ENCODE measurements at places on chromosomes 2 and 18.

DNA sequence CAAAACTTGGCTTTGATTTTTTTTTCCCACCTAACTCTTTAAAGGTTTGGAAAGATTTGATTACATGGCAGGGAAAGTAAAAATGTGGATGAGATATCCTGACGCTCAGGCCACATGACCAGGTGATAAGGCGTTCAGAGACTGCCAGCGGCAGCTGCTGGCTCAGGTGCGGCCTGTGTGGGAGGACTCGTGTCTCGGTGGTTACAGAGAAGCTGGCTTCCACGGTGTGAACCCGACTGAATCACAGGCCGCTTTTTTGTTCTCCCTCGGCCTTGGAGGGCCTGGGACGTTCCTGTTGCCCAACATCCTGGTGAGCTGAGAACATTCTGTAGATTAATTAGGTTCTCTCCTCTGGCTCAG is 124.2 kb upstream of the ZNF516 start:
- DNase-seq: no peak

- DNase-seq: no peak
These were observed 8.7 kb upstream of the MTERF4 start for GRCh38 chr2:241110607-241111439.

DNA sequence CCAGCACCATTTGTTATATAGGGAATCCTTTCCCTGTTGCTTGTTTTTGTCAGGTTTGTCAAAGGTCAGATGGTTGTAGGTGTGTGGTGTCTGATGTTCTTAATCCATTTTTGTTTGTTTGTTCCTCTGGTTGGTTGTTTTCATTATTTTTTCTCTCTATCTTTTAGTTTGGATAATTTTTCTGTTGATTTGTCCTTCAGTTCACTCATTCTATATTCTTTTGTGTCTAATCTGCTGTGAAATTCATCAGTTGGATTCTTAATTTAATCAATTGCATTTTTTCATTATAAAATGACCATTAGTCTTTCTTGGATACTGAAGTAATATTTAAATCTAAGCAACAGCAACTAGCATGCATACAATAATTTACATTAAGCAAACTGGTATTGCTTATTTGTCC is 206.7 kb upstream of the TRIB2 start:
- no peak for DNase-seq

DNA sequence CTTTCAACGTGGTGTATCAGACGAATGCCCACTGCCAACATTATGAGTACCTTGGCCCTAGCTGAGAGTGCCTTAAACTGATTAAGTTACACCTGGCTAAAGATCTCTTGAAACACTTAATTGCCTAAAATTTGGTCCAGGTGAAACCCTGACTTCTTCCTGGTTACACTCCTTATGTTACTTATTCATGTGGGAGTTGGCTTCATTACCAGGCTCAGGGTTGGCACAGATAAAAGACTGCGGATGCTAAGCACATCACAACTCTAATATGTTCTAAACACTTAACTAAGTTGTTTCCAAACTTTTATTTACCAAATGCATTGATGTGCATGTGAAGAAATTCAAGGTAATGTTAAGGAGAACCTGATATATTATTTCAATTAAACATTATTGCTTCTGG is 298.9 kb downstream of the TCF4 start:
- DNase-seq: no peak

DNA sequence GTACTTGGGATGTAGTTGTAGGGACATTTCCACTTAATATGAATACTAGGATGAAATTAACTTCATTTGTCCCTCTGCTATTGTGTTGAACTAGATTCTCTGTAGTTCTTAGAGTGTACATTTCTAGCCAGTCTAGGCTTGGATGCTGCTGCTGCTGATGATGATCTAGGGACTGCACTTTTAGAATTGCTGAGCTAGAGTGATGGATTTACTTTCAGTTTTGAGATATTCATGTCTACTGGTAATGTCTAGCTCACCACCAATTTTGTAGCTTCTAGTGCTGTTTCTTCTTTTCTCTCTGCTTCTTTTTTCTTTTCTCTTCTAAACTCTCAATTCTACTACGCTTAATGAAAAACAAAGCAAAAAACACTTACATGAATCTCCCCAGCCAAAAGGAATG is 49.4 kb downstream of the MRPS9 start:
- DNase-seq: no peak

DNA sequence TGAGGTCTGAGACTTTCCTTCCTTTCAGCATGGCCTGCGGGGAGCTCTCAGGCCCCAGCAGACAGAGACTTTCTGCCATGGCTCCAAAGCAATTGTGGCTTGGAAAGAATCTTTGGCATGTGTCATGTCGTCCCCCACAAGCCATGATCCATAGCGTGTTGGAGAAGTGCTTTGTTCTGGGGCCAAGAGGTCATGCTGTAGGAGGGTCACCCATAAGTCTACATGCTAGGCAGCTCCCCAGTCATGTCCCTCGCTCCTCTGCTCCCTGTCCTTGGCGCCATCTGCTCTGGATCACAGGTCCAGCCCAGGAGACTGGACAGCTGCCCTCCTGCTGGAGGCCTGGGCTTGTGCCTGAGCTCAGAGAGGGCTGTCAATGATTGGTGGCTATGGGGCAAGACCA is 78.8 kb upstream of the LCLAT1 start:
- no peak for DNase-seq

- no peak for DNase-seq
These were observed 393.9 kb upstream of the SLC14A2 start for GRCh38 chr18:45221363-45221762.

- no peak for DNase-seq
These were observed 67.1 kb downstream of the RHOB start for GRCh38 chr2:20513946-20514345.

DNA sequence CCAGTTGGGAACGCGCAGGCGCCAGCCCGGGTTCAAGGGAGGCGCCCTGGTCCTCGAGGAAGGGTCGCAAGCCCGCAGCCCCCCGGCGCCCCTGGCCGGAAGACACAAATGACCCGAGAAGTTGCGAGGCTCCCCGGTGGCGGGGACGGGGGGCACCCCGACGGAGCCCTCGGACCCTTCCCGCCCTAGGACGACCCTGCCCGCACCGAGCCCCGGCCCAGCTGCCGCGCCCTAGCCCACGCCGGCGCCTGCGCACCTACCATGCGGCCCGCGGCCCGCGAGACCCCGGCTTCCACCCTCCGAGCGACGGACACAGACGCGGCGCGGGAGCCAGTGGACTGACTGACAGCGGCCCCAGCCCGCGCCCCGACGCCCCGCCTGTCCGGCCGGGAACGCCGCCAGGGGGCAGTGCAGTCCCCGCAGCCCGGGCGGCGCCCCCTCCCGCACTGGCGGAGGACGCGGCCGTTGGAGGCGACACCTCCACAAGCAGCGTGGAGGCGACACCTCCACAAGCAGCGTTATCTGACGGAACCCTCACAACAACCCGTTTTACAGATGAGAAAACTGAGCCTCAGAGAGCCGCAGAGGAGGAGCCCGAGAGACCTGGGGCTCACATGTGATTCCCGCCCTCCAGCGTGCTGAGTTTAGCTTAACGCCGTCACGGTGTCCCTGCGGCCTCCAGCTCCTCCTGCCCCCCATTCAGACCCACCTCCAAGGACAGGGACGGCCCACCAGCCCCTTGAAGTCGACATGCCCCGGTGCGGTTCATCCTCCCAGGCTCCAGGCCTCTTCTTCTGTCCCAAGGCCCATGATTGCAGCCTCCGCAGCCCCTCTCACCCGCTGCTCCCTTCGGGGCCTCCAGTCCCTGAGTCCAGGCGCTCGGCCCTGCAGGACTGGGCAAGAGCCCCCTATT is at the start of gene NMUR1:
TSS of gene NMUR1 (minus strand) at position 347 of the 913 bp plus-strand sequence. CDS start at position 263, 84 bp downstream.
- DNase-seq: peak; percentile 62

GRCh38 chr2:27216416-27217137 is 592 bp upstream of the CAD start:
- DNase-seq: no peak

DNA sequence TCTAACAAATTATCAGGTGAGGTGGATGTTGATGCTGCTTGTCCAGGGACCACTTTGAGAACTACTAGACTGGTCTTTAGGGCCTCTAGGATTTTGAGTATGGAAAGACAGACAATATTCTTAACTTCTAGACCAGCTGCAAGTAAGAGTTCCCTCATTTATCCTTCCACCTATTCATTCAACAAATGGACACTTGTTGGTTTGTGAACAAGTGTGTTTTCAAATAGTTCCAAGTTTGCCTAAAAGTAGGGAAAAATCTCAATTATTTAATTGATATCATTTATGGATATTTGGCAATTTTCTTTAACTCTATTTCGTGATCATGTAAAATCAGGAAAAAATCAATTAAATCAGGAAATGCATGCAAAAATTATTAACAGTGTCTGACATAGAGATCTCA is 245.4 kb downstream of the NCKAP5 start:
- no peak for DNase-seq

GRCh38 chr2:68391099-68391498 is 26.0 kb downstream of the PLEK start:
- DNase-seq: no peak

DNA sequence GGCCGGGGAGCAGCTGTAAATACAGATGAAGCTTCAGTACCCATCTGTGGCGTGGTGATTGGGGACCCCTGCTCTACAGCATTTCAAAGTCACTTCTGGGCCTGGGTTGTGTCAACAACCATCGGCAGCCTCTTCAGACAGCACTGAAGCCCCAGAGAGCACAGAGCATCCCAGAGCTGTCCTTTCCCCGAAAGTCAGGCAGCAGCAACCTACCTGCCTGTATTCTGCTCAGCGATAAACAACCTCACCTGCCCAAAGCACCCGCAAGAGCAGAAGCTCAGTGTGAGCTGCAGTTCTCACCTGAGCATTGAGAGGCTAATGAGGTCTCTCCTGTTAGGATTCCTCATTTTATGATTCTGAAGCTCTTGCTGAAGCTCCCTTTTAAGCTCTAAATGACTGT is 19.3 kb downstream of the TRABD2A start:
- no peak for DNase-seq

GRCh38 chr2:211860224-211860623 is 678.4 kb downstream of the ERBB4 start:
- no peak for DNase-seq

DNA sequence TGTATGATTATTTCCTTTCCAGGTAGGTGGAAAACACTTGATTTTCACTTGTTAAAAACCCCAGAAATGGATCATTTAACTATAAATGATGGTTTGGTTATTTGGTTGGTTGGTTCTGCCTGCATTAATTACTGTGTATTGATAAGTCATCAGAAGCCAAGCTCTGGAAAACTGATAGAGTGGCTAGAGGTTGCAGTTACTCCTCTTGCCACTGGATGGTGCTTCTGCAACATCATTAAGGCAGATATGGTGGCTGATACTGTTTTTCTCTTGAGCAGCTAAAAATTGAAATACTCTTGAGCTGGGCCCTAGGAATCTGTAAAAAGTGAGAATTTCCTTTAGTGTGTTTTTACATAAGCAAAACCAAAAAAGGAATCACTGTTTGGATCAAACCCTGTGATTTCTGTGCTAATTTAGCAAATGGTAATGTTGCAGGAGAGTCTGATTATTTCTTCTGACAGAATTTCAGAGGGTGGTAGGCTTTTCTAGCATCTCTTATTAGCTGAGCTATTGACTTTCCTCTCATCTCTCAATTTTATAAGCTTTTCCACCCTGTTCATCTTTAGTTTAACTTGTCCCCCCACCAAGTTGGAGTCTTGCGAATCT is 54.3 kb downstream of the RAB10 start:
- DNase-seq: no peak

DNA sequence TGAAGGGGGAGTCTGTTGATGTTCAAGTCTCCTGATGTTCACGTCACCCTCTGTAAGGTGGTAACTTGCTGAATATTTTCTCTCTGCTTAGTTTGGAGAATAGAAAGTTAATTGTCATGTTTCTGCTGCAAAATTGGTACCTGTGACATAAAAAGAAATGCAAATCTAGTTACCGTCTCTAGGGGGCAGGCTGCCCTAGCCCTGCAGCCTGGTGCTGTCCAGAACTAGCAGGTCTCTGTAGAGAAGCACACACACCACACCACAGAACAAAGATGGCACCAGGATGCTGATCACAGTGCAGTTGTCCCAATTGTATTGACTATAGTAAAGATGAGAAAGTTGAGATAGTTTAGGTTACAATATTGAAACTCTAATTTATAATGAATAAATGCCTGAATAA is 47.0 kb downstream of the SLC9A4 start:
- DNase-seq: no peak

DNA sequence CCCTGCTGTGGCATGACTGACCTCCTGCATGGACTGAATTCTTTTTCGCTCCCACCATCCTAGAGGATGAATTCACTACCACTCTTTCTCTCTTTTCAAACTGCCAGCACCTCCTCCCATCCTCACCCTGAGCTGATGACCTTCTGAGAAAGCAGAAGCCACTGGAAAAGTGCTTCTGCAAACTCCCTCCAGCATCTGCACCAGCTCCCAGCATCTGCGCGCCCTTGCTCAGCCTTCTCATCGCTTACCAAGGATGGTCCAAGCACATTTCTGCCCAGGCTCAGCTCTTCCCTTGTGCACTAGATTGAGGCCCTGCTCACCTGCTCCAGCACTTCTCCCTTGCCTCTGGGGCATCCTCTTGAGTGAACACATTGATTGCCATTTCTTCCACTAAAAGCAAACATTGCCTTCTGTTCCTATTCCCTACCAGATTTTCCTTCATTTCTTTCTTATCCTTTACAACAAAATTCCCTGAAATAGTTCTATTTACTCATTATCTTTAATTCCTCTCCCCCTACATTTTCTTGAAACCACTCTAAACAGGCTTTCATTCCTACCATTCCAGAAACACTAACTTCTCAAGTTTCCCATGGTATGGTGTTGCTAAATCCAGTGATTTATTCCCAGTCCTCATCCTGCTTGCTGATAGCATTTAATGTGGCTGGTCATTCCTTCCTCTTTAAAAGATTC is 42.7 kb upstream of the IL1RL1 start:
- DNase-seq: no peak

- DNase-seq: no peak
These were observed 34.3 kb upstream of the ATP6V1B1 start for GRCh38 chr2:70901227-70902066.

- DNase-seq: no peak
These were observed 68.5 kb downstream of the EPB41L3 start for GRCh38 chr18:5475267-5475666.

GRCh38 chr18:48800876-48801727 is 149.7 kb downstream of the SMAD7 start:
- DNase-seq: no peak

- DNase-seq: no peak
These were observed 199.4 kb downstream of the SATB2 start for GRCh38 chr2:199258291-199258690.

DNA sequence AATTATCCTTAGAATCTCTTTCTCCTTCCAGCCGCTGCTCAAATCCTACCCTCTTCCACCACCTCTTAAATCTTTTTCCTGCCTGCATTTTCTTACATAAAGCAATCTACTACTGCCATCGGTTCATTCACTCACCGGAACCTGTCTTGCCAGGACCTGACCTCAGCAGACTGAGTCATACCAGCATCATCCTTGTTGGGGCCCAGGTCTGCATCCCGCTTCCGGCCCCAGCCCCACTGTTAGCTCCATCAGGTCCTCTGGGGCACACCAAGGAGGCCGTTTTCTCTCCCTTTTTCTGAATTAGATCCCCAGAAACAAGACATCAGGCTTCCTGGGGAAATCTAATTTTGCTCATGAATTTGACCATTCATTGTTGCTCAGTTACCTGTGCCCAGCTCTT is 42.7 kb upstream of the TGFA start:
- no peak for DNase-seq

Measured in activated naive CD4-positive, alpha-beta T cell (primary cell).